ENCODE measurements at places on chromosomes 2 and 18. TPM values are rescaled to one million over a fixed set of nuclear protein-coding genes. Genes with fewer than 3 reads are reported as not detected.

GRCh38 chr2:207448006-207448405 is 81.8 kb upstream of the CREB1 start:
- DNase-seq, result no peak

- no peak for DNase-seq
Observed at GRCh38 chr2:123720760-123721159, 304.3 kb upstream of the CNTNAP5 start.

GRCh38 chr2:8458503-8459459 is 223.1 kb upstream of the ID2 start:
- no peak for DNase-seq

- DNase-seq, result no peak
Observed at GRCh38 chr2:23065936-23066335, 319.0 kb upstream of the KLHL29 start.

GRCh38 chr2:176110415-176111308 is 3.6 kb downstream of the HOXD11 start:
- DNase-seq, result no peak

DNA sequence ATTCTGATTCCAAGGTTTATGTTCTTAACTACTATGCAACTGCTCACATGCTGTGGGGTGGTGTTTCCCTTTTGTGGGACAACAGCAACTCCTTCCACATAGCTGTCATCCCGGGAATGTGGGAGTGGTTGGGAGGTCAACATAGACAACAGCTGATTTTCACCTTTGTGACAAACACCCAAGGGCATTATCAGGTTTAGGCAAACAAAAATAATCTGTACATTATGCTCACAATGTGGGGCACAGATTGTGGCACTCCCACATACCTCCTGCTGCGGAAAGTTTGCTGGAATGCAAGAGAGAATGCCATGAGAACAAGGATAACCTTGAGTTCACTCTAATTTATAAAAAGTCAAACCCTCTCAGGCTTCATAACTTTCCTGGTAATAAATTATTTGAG is 582.6 kb downstream of the CNTNAP5 start:
- no peak for DNase-seq

DNA sequence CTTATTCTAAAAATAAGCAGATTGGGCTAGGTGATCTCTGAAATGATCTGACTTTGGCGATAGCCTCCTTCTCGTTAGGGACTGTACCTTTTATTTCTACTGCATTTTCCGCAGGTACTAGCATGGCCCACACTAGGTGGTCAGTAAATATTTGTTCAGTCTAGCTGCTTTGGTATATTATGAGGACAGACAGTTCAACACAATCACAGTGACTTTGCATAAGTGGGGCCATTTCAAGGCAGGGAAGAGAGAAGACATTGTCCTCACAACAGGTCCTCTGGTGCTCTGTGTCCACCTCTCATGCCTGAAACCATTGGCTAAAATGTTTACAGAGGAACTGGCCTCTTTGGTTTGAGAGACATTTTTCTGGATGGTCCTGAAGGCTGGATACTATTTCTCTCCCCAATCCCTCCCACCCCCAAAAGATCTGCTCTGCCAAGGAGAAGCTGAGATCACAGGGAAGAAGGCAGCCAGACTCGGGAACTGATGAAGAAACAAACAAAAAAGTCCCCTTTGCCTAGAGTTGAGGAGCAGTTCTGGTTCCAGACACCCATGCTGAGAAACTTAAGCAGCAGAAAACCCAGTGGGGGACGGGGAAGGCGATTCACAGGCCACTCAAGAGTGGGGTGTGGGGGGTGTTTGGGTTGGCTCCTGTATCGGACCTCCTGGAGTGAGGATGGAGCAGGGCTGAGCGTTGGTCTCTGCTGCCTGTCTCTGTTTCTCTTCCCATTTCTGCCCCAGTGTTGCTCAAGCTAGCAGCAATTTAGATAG is 2.9 kb upstream of the TNP1 start:
- no peak for DNase-seq

DNA sequence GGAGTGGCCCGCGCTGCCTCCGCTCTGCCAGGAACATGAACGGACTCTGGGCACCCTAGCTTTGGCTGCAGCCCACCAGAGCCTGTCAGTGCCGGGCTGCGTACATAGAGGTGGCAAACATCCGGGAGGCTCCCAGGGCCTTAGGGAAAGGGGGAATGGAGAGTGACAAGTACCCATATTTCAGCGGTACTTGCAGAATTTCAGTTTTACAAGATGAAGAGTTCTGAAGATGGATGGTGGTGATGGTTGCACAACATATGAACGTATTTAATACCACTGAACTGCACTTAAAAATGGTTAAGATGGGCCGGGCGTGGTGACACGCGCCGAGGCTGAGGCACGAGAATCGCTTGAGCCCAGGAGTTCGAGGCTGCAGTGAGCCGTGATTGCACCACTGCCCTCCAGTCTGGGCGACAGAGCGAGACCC is 873 bp downstream of the MTHFD2 start:
- no peak for DNase-seq

DNA sequence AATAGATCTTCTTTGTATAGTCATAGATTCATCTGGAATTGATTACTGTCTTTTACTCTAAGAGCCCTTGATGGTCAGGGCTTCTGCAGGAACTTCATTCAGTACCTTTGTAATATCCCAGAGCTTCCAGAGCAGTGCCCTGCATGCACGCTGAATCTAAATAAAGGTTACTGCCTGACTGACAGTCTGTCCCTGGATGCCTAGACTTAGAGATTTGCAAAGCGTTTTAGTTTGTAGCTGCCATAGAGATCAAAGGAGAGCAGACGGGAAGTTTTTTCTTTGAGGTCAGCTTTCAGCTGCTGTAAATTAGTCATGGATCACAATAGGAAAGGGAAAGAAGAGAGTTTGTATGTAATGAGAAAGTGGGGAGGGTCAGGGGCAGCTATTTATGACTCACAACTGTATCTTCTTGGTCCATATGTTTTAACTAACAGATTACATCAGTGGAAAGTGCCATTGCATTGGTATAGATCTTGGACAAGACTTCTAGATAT is 45.2 kb upstream of the NYAP2 start:
- no peak for DNase-seq

- no peak for DNase-seq
Observed at GRCh38 chr2:74191596-74192380, 6.6 kb upstream of the MTHFD2 start.

DNA sequence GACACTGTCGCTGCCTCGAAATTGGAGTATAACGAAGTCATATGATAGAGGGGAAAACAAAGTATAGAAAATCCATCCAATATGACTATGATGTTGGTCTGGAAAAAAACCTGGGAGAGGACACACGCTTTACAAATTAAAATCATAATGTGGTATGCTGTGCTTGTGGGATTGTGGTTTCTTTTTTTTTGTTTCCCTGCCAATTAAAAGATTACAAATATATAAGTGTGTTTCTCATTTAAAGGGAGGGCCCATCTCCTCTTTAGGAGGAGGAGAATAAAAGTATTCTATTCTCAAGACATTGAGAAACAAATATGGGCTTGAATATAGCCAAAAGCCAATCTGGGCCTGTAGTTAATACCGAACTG is 86.6 kb downstream of the EPHA4 start:
- no peak for DNase-seq

GRCh38 chr2:181822097-181822496 is 69.4 kb upstream of the ITPRID2 start:
- no peak for DNase-seq

GRCh38 chr2:33498291-33498956 is 22.0 kb downstream of the RASGRP3 start:
- DNase-seq, result no peak

GRCh38 chr2:195404651-195405050 is 252.4 kb upstream of the SLC39A10 start:
- DNase-seq, result no peak

GRCh38 chr2:215749092-215749957 is 264.0 kb downstream of the MREG start:
- peak; percentile 55 for DNase-seq

- no peak for DNase-seq
Observed at GRCh38 chr2:110875384-110875725, 143.0 kb downstream of the ACOXL start.

GRCh38 chr2:109164311-109164710 is 35.3 kb downstream of the SH3RF3 start:
- no peak for DNase-seq

- DNase-seq, result no peak
Observed at GRCh38 chr2:40725950-40726349, 274.1 kb upstream of the SLC8A1 start.

DNA sequence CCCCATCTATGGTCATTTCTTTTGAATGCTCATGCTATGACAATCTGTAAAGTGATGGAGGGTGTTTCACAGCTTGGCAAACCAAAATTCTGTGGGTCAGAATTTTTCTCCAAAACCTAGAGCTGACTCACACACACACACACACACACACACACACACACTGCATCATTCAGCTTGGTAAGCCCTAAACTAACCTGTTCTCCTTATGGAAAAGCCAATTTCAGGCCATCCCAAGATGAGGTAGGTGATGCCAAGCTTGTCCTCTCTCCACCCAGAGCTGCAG is 45.0 kb upstream of the NRP2 start:
- no peak for DNase-seq

- DNase-seq, result no peak
Observed at GRCh38 chr2:138015494-138015893, 51.2 kb downstream of the HNMT start.

- DNase-seq, result no peak
Observed at GRCh38 chr2:230075988-230076631, 7.4 kb upstream of the SLC16A14 start.

DNA sequence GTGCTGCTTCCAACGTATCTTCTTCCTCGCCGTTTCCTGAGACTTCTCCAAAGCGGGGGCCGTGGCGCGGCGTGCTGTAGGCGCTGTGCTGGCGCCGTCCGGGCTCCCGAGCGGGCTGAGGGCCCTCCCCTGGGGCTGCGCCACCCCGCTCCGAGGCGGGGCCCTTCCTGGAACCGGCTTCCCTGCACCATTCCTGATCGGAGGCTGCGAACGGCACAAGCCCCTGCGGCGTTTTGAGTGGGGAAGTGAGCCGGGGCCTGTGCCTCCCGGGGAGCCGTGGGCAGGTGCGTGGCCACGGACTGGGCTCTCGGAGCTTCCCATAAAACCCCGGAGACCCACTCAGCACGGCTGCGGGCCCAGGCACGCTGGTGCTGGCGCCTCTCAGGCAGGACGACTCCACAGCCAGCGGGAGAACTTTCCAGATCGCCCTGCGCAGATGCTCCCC is 74.7 kb downstream of the PSMG2 start:
- DNase-seq, result no peak

GRCh38 chr2:82198809-82199492 is 1894.4 kb upstream of the LRRTM1 start:
- no peak for DNase-seq

GRCh38 chr2:125471963-125472362 is 1184.0 kb upstream of the GYPC start:
- DNase-seq, result peak; percentile 66

DNA sequence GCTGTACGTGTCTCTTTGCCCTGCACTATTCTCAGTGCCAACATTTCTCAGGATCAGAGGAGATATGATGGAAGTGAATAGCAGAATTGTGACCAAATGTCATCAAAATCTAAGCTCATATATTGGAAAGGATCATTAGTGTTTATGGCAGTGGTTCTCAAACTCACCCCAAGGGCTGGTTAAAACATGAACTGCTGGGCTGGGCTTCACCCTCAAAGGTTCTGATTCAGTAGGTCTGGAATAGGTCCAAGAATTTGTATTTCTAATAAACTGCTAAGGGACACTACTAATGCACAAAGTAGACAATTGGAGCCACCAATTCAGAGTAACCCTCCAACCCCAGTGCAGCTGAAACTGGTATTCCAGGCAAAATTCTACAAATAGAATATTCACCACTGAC is 317.9 kb upstream of the UBE2E3 start:
- no peak for DNase-seq

DNA sequence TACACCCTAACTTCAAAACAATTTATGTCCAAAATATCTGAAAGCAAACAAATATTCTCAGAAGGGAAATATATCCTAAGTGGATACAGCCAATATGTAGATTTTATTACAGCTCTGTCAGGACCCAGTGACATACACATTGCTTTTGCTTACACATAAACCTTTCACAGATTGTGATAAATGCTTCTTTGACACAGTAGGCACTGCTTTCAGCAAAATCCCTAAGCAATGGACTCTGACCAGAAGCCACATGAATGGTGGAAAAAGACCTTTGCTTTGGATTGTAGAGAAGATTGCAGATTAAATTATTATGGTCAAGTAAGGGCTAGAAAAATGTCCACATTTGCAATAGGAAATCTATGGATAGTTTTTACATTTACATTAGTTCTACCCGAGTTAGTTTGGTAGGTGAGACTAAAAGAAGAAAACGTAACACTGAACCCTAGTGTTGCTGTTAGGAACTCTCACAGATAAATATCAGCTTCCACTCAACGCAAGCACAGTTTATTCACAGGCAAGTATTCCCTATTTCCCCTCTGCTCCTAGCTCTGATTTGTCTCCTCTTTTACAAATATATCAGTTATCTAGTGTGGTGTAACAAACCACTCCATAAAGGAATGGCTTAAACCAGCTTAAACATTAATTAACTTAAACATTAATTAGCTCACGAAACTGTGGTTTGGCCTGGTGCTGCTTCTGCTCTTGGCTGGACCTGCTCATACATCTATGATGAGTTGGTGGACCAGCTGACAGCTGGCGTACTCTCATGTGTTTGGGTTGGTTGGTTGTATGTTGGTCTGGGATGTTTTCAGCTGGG is 23.6 kb upstream of the SERPINE2 start:
- no peak for DNase-seq

GRCh38 chr18:29741461-29741860 is 1301.1 kb downstream of the DSC3 start:
- no peak for DNase-seq

GRCh38 chr2:179565807-179566206 is 295.6 kb downstream of the ZNF385B start:
- no peak for DNase-seq

GRCh38 chr18:46366751-46367376 is 262.7 kb downstream of the HAUS1 start:
- DNase-seq, result peak; percentile 28

DNA sequence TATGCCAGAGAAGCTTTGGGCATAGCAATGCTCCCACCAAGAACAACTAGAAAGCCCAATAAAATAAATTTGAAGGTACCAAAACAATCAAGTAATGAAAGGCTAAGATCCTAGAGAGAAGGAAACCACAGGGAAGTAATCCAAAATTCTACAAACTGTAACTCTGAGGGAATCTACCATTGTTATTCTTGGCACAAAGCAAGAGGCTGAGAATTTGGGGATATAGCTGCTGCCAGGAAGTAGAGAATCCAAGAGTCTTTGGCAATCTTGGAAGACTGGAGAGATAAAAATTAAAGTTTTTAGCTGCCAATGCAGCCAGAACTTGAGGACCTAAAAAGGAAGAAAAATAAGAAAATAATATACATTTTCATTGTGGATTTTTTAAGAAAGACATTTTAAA is 68.5 kb downstream of the PIGN start:
- DNase-seq, result no peak

BCL11A gene
- total RNA-seq, result 11.6 TPM

FIGN gene
- total RNA-seq, result 3.6 TPM

REG3G gene
- total RNA-seq, result 69.7 TPM

SAG gene
- 10.2 TPM for total RNA-seq

SCG2 gene
- total RNA-seq, result 0.31 TPM

GPR35 gene
- 9.5 TPM for total RNA-seq

KLHL41 gene
- total RNA-seq, result 4.3 TPM

FBLN7 gene
- total RNA-seq, result 0.79 TPM

ZDBF2 gene
- total RNA-seq, result 17.7 TPM

TEKT4 gene
- 11.5 TPM for total RNA-seq

KIF1A gene
- total RNA-seq, result 37.0 TPM

ACKR3 gene
- total RNA-seq, result 22.8 TPM

HOXD10 gene
- 2.7 TPM for total RNA-seq

GREB1 gene
- 136 TPM for total RNA-seq

TBR1 gene
- 5.3 TPM for total RNA-seq

QPCT gene
- 3.2 TPM for total RNA-seq

GLI2 gene
- 21.4 TPM for total RNA-seq

CCDC150 gene
- total RNA-seq, result 52.0 TPM

Measured in testis (tissue), 5 donors.